Activated T-cell treated with anti-CD3 and anti-CD28 coated beads for 4 hours (primary cell): ENCODE measurements at places on chromosomes 3 and 15.

GRCh38 chr3:133119176-133119575 is 81.0 kb downstream of the TMEM108 start:
- DNase-seq = no peak

- no peak for DNase-seq
Observed at GRCh38 chr3:107966276-107966675, 124.6 kb downstream of the CD47 start.

GRCh38 chr3:174331095-174331800 is 527.9 kb upstream of the NAALADL2 start:
- DNase-seq = no peak

DNA sequence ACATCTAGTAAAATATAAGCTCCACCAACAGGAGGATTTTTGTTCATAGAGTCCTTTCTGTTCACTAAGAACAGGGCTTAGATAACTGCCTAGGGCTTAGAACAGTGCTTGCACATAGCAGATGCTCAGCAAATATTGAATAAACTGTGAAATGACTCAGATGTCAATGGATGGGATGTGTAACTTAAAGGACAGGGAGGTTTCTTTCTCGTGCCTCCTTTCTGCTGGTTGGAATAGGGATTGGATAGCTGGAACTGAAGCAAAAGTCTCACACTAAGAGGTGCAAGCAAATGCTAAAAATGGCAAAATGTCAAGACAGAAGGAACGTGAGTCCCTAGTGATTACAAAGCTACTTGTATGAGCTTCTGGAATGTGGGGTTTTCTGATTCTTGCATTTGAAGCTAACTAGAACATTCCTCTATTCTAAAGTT is 392.8 kb upstream of the WNT5A start:
- no peak for DNase-seq

- no peak for DNase-seq
Observed at GRCh38 chr3:50299929-50300680, 900 bp upstream of the HYAL3 start.

DNA sequence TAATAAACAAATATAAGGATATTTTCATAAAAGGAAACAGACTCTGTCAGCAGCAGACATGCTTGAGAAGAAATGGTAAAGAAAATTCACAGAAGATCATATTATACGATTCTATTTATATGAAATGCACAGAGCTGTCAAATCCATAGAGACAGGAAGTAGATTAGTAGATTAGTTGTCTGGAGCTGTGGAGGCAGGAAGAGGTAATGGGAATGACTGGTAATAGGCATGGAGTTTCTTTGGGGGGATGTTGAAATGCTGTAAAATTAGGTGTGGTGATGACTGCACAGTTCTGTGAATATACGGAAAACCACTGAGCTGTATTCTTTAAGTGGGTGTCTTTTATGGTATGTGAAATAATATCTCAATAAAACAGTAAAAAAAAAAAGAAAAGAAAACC is 35.3 kb downstream of the CEP152 start:
- no peak for DNase-seq

GRCh38 chr15:69735121-69735520 is 282.5 kb downstream of the RPLP1 start:
- DNase-seq = no peak

DNA sequence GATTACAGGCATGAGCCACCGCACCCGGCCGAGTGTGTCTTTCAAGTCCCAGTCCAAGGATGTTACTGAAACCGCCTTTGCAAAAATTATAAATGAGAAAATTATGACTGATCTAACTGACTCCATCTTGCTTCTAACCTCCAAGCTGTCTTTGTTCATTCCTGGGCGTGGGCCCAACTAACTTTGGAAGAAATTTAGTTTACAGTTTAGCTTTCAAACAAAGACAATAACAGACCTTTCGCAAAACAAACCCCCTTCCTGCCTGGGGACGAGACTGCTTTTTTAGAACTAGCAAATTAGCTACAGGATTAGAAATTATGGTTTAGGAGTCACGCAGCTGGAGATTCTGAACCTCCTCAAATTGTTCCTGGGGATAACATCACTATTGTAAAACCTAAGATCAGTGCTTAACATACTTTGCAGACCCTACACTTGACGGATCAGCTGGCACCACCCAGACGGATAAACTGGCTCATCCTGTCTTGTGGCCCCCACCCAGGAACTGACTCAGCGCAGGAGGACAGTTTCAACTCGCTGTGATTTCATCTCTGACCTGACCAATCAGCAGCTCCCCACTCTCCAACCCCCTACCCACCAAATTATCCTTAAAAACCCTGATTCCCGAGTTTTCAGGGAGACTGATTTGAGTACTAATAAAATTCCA is 23.8 kb downstream of the NANOGP8 start:
- no peak for DNase-seq

GRCh38 chr3:157027861-157028745 is 131.8 kb downstream of the CCNL1 start:
- no peak for DNase-seq

- no peak for DNase-seq
Observed at GRCh38 chr15:28992336-28992864, 106.6 kb downstream of the APBA2 start.

GRCh38 chr3:46338840-46339239 is 15.1 kb upstream of the CCR2 start:
- no peak for DNase-seq
